Midbrain (tissue), 1 donor: ENCODE measurements at places on chromosomes 1 and 21.

GRCh38 chr1:112033439-112034120 lies 44.1 kb upstream of the KCND3 start:
- DNase-seq = no peak

- DNase-seq = no peak
These were observed 55.2 kb downstream of the RNF220 start for GRCh38 chr1:44460107-44460882.

DNA sequence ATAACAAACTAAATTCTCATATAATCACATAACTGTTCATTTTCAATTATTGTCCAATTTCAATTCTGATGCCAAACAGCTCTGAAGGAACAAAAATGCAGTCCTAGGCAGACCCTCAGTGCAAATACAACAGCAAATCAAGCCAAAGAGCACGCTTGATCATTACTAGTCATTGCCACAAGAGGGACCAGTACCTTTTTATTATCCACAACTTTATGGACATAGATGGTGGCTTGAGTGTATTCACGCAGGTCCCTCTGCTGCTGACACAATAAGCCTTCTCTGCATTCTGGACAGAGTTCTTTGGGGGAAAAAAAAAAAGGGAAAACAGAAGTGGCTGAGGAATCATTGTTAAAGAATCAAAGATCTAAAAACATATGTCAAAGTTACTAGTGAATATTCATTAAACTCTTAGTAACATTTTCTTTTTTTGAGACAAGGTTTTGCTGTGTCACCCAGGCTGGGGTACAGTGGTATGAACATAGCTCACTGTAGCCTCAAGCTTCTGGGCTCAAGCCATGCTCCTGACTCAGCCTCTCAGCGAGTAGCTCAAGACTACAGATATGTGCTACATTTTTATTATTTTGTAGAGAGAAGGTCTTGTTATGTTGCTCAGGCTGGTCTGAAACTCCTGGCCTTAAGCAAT lies 34.3 kb upstream of the RAP1GAP start:
- peak; percentile 29 for DNase-seq

GRCh38 chr1:215710899-215711225 lies 143.8 kb downstream of the KCTD3 start:
- no peak for DNase-seq

DNA sequence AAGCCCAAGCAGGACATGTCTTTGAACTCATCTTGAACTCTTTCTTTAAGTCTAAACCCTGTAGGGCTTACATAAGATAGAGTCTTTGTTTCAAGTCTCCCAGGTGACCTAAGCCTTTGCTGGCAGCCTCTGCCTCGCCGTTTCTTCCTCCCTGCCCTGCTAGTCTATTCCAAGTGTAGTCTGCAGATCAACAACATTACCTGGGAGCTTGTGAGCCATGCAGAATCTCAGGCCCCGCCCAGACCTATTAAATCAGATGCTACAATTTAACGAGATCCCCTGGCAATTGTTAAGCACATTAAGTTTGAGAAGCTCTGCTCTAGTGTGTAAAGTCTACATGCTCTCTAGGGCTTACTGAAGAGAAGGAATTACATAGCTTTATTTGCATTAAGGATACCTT lies 271.6 kb downstream of the PBX1 start:
- DNase-seq = no peak

- no peak for DNase-seq
These were observed 128.4 kb upstream of the ZC3H11B start for GRCh38 chr1:219741011-219741970.

- DNase-seq = no peak
These were observed 366.4 kb upstream of the CXADR start for GRCh38 chr21:17146426-17146825.

- peak; percentile 82 for DNase-seq
These were observed 26.9 kb upstream of the ESRRG start for GRCh38 chr1:216750031-216750627.

- DNase-seq = peak; percentile 19
These were observed at the start of gene IGSF3 for GRCh38 chr1:116667575-116668105. Gene IGSF3, minus strand, starts transcription at chr1:116667733. Its CDS starts 1,407 bp downstream, at chr1:116666326.

DNA sequence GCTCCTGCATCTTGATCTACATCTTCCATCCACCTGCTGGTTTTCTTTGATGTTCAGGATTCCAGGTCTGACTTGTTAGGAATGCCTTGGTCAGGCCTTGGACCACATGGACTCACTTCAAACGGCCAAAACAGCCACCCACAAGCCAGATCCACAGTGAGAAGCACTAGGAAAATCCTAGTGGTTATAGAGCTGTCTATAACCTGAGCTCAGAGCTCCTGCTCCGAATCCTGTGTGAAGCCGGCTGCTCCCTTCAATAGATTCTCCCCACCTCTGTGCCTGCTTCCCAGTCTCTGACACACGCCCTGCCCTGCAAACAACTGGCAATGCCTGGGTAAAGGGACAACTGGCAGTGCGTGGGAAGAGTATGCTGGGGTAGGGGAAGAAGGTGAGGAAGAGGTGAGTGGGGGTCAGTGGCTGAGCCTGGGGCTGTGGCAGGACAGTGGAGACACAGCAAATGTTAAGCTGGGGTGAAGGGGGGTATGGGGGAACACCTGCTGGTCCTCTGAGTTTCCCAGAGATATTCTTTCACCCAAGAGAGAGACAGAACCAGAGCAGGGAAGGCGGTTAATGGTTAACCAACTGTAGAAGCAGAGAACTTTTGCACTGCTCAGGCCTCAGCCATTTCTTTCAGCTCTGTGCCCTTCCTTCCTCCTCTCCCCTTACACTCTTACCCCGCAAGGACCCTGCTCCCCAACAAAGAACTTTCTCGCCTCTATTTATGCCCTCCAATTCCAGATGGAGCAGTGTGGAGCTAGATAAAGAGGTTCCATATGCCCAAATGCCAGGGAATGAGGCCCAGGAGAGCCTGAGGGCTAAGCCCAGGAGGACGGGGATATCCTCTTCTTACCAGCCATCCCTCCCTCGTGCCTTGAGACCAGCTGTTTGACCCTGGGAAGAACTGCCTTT lies 4.5 kb downstream of the PLXNA2 start:
- no peak for DNase-seq

DNA sequence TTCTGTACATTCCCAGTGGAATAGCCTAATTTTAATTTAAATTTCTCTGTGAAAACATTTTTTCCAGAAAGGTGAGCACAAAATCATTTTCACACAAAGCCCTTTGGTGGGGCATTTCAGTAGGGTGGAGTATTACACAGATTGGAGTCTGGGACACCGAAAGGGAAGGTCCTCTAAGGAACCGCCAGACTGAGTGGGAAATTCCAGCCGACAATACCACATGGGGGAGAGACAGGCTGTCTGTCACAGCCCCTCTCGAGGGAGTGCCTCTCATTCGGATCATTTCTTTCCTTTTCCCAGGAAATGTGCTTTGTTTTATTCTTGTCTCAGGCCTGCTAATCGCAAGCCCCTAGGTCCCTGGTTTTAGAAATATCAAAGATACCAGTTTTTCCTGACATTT lies 150.6 kb upstream of the HOOK1 start:
- DNase-seq = no peak

GRCh38 chr1:206851341-206852010 lies 13.9 kb upstream of the IL20 start:
- no peak for DNase-seq

DNA sequence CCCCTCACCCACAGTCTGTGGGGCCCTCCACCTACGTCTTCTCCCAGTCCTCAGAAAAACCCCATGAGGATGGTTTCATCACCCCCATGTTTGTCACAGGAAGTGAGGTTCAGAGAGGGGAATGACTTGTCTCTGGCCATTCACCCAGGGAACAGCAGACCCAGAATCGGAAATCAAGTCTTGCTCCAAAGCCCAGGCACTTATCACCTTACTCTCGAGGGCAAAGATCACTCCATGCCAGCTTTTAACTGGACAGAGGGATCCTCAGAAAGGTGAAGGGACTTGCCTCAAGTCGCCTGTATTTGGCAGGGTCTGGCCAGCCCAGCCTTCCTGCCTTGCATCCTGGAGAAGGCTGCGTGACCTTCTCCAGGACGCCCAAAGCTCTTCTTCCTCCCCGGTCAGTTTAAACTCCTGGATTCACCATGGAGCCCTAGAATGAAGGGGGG lies 57.9 kb upstream of the SSBP3 start:
- no peak for DNase-seq

DNA sequence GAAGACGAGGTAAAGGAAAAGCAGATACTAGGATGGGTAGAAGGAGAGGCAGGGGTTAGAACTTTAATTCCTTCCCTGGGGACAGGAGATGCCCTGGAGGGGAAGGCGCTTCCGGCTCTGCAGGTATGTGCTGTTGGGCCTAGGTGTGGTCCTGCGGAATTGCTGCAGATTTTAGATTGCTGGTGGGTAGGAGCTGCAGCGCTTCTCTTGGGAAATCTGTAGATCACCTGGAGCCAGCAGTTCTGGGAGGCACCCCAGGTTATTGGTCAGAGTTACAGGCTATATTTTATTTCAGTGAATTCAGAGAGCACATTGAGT lies 1.1 kb downstream of the MGST3 start:
- DNase-seq = no peak

GRCh38 chr1:112818990-112819689 lies 104.0 kb upstream of the PPM1J start:
- peak; percentile 3 for DNase-seq
